Activated CD8-positive, alpha-beta T cell treated with anti-CD3 and anti-CD28 coated beads, Interleukin-2, amount 10 ng/mL, durations not matched to agents 7 days and 5 days (primary cell): ENCODE measurements at places on chromosomes 16 and 17. TPM values are rescaled to one million over a fixed set of nuclear protein-coding genes. Genes with fewer than 3 reads are reported as not detected.

- H3K27me3 ChIP-seq, result no peaks in the 10 kb centered on the region
- peaks cover 3% of the 10 kb centered on the region for H3K4me1 ChIP-seq
- peaks cover 3% of the 10 kb centered on the region for H3K36me3 ChIP-seq
- no peak for DNase-seq
- no peak overlapping the region for H3K4me3 ChIP-seq
These were observed 165.0 kb downstream of the LGALS9B start for GRCh38 chr17:20302246-20302917.

- H3K4me1 ChIP-seq, result no peaks in the 10 kb centered on the region
- DNase-seq, result no peak
- H3K27ac ChIP-seq, result no peak overlapping the region
- no peak overlapping the region for H3K4me3 ChIP-seq
These were observed 2.3 kb upstream of the KRT15 start for GRCh38 chr17:41520821-41521521.

The MYO15B gene
- 27.8 TPM for total RNA-seq

The C17orf78 gene
- total RNA-seq, result not detected

The ANKFY1 gene
- 81.9 TPM for total RNA-seq

GRCh38 chr16:12387786-12388185, 411.3 kb downstream of the SNX29 start:
- H3K36me3 ChIP-seq, result no peaks in the 10 kb centered on the region
- DNase-seq, result no peak
- H3K4me3 ChIP-seq, result no peak overlapping the region

- H3K4me1 ChIP-seq, result no peaks in the 10 kb centered on the region
- H3K27ac ChIP-seq, result no peak overlapping the region
- no peaks in the 10 kb centered on the region for H3K36me3 ChIP-seq
- DNase-seq, result no peak
These were observed 27.8 kb downstream of the NAGPA start for GRCh38 chr16:5005916-5006315.

DNA sequence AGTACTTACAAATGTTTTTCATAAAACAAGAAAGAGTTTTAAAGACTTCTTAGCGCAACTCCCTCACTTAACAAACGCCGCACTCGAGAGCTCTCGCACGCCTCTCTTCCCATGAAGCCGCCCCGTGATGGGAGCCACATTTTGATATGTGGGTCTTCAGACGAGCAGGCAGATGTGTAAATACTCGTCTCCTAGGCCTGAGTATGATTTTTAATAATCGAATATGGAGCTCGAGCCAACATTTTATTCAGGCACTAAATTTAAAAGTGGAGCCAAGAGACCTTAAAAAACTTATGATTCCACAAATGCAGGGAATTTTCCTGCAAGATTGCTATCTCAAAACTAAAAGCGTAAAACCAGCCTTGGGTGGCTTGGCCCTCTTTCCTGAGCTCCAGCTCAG, 55.4 kb downstream of the IRX6 start:
- no peak for DNase-seq
- no peaks in the 10 kb centered on the region for H3K27me3 ChIP-seq
- H3K36me3 ChIP-seq, result no peaks in the 10 kb centered on the region
- H3K4me1 ChIP-seq, result no peaks in the 10 kb centered on the region
- H3K27ac ChIP-seq, result no peak overlapping the region
- H3K4me3 ChIP-seq, result no peak overlapping the region

GRCh38 chr17:82257473-82257872, 16.0 kb downstream of the CSNK1D start:
- H3K4me3 ChIP-seq, result no peak overlapping the region
- peaks cover 10% of the 10 kb centered on the region for H3K4me1 ChIP-seq
- no peaks in the 10 kb centered on the region for H3K27me3 ChIP-seq
- peak; percentile 55 for DNase-seq
- H3K27ac ChIP-seq, result peak overlapping the region; percentile 71
- H3K36me3 ChIP-seq, result peaks cover 73% of the 10 kb centered on the region
